Subcutaneous preadipocyte (primary cell): ENCODE measurements at places on chromosomes 7 and 10. TPM values are rescaled to one million over a fixed set of nuclear protein-coding genes. Genes with fewer than 3 reads are reported as not detected.

The DENND2A gene
- total RNA-seq = 8.1 and 15.6 TPM in 2 replicates

The MRC1 gene
- total RNA-seq = not detected in 2 replicates

The OR2A7 gene
- total RNA-seq = 0.20 and 1.1 TPM in 2 replicates

The FLNC gene
- total RNA-seq = 99.9 and 102 TPM in 2 replicates

The LRIT1 gene
- not detected in 2 replicates for total RNA-seq

The GIMAP8 gene
- not detected in 2 replicates for total RNA-seq

The SLC25A13 gene
- total RNA-seq = 16.5 and 25.4 TPM in 2 replicates

The HTRA1 gene
- 168 and 310 TPM in 2 replicates for total RNA-seq

The CNNM1 gene
- 0.59 and 0.73 TPM in 2 replicates for total RNA-seq

The EN2 gene
- not detected in 2 replicates for total RNA-seq

The CPA5 gene
- not detected in 2 replicates for total RNA-seq

The PIP gene
- not detected in 2 replicates for total RNA-seq
